M059J (cell line): ENCODE measurements at places on chromosomes 11 and 22.

DNA sequence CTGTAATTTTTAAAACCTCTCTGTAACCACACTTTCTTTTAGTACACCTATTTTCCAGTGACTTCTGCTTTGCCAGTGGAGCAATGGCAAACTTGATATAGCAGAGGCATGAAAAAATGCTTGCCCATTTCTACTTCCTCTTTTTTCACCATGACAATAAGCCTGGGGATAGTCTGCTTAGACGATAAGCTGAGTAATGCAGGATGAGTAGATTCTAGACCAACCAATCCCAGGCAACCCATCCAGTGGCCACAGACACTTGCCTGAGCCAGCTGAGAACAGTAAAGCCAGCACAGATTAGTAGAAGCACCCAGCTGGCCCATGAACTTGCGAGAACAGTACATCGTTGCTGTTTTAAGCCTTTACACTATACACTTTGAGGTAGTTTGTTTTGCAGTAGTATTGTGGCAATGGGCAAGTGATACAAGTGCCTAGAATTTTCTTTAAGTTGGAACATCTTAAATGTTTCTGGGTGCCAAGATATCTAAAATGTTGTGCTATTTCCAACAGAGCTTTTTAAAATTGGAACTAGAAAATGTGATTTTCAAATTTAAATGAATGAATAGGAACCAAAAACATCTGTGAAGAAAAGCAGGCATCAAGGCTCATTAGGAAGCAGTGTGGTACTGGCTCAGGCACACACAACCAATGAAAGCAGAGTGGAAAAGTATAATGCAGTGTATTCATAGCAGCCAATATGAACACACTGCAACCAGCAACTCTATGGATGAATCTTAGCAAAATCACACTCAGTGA is 37.7 kb downstream of the DDI1 start:
- peak; percentile 75 for DNase-seq

- no peak for DNase-seq
These were observed 70.6 kb upstream of the SHANK2 start for GRCh38 chr11:71322861-71323582.

GRCh38 chr11:6746086-6746618 is 25.6 kb downstream of the OR2AG2 start:
- no peak for DNase-seq

DNA sequence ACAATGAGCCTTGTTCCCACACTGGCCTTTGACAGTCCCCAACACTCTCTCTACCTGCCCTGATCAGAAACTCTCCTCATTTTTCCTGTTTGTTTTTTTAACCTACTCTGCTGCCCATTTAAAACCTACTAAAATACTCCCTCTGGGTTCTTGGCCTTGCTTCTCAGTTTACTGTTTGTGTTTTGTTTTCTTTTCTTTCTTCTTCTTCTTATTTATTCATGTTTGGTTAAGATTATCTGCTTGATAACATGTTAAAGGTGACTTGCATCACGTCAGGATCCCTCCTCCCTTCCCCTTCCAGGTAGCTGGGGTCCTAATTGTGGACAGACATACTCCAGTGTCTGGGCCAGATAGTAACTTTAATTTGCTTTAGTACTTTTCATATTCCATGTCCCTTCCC is 95.0 kb upstream of the KCNA4 start:
- DNase-seq, result no peak
